ENCODE measurements at places on chromosomes 11 and 22.

DNA sequence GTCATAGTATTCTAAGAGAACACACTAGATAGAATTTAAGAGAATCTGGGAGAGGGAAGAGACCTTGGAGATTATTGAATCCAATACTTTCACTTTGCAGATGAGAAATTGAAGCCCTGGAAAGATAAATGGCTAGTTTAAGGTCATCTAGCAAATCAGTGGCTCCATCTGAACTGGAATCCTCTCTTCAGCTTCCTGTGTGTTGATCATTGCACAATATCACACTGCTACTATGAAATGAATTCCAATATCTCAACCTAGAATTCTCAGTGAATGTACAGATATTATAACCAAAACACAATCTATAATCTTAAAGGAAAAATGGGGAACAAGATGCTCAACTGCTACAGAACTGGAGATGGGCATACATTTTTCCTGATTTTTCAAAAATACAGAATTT lies 44.1 kb downstream of the DCUN1D5 start:
- DNase-seq, result no peak

DNA sequence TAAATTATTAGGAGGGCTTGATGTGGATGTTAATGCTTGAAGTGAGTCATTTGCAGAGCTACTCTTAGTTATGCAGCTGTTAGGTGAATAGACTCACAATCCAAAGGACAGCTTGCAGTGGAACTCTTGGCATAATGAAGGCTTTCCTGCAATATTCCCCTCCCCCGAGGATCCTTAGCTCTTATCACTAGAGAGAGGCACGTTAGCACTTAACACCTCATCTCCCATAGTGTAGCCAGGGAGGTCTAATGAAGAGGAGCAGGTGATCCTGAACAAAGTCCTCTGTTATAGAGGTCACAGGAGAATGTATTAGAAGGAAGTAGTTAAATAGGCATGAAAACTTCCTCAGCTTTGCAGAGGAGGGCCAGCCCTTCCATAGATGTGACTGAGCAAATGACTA lies 919.2 kb upstream of the FAT3 start:
- DNase-seq, result no peak

- no peak for DNase-seq
These were observed 93.5 kb downstream of the CELSR1 start for GRCh38 chr22:46443850-46444389.

DNA sequence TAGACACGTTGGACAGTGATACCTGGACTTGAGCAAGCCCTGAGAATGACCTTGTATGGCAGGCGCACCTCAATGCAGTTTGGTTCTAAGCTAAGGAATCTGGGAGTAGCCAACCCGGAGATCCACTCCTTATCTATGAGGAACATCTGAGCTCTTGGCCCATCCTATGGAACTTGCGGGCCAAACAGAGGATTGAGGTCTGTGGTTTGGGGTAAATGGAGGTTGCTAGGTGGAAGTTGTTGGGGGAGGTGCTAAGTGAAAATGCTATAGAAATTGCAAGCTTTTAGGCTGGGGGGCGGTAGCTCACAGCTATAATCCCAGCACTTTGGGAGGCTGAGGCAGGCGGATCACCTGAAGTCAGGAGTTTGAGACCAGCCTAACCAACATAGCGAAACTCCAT lies 8.9 kb downstream of the GDPD5 start:
- no peak for DNase-seq

GRCh38 chr11:86802146-86802545 lies 1.8 kb downstream of the PRSS23 start:
- DNase-seq, result no peak

GRCh38 chr11:18768472-18768901 lies 23.1 kb downstream of the PTPN5 start:
- DNase-seq, result no peak
